Activated naive CD4-positive, alpha-beta T cell treated with anti-CD3 and anti-CD28 coated beads for 36 hours (primary cell): ENCODE measurements at places on chromosomes 4 and X. TPM values are rescaled to one million over a fixed set of nuclear protein-coding genes. Genes with fewer than 3 reads are reported as not detected.

The XK gene
- total RNA-seq, result not detected

The TMPRSS11F gene
- not detected for total RNA-seq

The DACH2 gene
- not detected for total RNA-seq

The NOX1 gene
- total RNA-seq, result not detected

The ZNF630 gene
- 1.5 TPM for total RNA-seq

The ERCC6L gene
- total RNA-seq, result 9.6 TPM

The GNRHR gene
- total RNA-seq, result not detected

The SCOC gene
- total RNA-seq, result 44.7 TPM

The HTR2C gene
- not detected for total RNA-seq

The GC gene
- not detected for total RNA-seq

The CSAG2 gene
- 0.26 TPM for total RNA-seq

The HDX gene
- 0.89 TPM for total RNA-seq

The PROM1 gene
- total RNA-seq, result 0.10 TPM

The ARHGAP24 gene
- total RNA-seq, result not detected

The METTL14 gene
- 36.9 TPM for total RNA-seq

The SMAD1 gene
- total RNA-seq, result 0.79 TPM

The DAPP1 gene
- total RNA-seq, result 24.4 TPM

The GAGE13 gene
- total RNA-seq, result not detected

The GAR1 gene
- 24.4 TPM for total RNA-seq

The POF1B gene
- 0.12 TPM for total RNA-seq
